Activated T-cell treated with anti-CD3 and anti-CD28 coated beads for 24 hours (primary cell): ENCODE measurements at places on chromosomes 12 and 14.

DNA sequence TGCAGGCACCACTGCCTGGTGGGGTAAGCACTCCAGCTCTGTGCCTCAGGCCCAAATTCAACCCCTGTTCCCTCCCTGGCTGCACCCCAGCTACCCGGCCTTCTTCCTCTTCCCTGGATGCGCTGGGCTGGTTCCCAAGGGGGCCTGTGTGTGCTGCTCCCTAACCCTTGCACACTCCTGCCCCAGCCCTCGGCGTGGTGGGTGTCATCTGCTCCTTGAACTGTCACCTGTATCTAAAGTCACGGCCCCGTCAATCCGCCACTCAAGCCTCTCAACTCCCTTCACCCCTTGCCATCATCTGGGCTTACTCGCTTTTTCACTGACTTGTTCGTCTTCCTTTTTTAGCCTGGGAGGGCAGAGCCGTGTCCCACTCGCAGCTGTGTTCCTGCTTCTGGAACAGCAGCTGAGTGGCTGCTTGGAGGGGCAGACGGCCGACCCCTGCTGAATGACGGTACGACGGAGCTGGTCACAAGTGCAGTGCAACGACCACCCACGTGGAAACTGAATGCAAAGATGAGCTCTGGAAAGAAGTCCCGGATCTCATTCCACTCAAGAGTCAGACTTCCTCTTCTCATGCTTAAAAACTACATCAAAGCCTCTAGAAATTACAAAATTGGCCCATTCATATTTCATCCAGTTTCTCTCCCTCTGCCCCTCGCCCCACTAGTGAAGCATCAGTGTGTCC is 138.9 kb downstream of the PIWIL1 start:
- no peak for DNase-seq

- DNase-seq, result peak; percentile 33
Measured at GRCh38 chr12:6069437-6070093, 54.9 kb downstream of the VWF start.

GRCh38 chr12:64912516-64913255 is 88.2 kb downstream of the TBC1D30 start:
- no peak for DNase-seq

DNA sequence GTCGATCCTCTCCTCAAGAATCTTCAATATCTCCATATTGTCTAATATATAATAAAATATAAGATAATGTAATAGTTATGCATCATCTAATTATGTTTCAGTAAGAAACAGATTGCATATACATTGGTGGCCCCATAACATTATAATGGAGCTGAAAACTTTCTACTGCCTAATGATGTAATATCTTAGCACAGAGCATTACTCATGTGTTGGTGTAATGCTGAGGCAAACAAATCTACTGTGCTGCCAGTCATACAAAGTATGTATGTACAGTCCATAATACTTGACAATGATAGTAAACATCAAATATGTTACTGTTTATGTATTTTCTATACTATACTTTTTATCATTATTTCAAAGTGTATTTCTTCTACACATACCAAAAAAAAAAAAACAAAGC is 128.7 kb downstream of the CPNE8 start:
- DNase-seq, result no peak

- no peak for DNase-seq
Measured at GRCh38 chr14:69635981-69636639, 24.7 kb downstream of the SUSD6 start.

- DNase-seq, result no peak
Measured at GRCh38 chr12:29889737-29890136, 106.0 kb upstream of the TMTC1 start.

DNA sequence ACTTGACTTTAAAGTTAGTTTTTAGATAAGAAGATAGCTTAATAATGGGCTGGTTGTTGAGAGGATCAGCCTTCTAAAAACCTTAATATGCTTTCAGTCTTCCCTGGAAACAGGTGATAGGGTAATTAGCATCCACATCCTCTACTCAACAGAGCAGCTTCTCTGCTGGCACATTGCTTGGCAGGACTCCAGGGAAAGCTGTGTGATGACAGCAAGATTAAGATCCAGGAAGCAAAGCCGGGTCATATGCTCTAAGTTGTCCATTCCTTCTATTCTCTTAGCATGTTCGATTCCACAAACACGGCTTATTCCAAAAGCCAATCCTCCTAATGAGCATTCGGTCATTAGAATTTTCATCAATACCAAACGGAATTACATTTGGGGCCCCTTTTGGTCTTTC is 87.0 kb downstream of the HMGA2 start:
- DNase-seq, result no peak

GRCh38 chr14:67806246-67806645 is 10.1 kb downstream of the ZFYVE26 start:
- DNase-seq, result no peak

- no peak for DNase-seq
Measured at GRCh38 chr12:79360936-79361335, 329.8 kb downstream of the PAWR start.

DNA sequence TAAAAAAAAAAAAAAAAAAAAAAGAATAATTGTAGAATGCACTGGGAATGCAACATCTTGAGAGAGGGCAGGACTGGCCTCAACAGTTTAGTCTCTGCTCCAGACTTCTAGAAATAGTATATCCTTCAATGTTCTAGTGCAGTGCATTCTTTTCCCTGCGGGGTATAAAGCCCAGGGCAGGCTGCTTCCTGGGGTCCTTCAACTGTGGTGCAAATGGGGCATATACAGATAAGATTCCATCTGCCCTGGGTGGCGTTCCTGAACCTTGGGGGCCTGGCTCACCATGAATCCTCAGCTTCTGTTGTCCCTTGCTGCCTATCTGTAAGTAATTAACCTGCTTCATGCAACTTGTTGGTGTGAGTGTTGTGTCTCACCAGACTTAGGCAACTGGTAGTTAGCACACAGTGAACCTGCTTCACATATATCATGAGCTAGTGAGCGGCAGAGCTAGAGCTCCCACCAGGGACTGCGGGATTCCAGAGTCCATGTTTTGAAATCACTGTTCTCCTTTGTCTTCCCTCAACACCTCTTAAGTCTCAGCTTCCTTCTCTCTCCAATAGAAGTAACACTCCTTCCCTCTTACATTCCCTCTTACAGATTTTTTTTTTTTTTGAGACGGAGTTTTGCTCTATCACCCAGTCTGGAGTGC is 177.6 kb downstream of the SUDS3 start:
- no peak for DNase-seq

- DNase-seq, result no peak
Measured at GRCh38 chr12:131045705-131046460, 92.2 kb downstream of the ADGRD1 start.

GRCh38 chr12:26231470-26231869 is 36.1 kb downstream of the SSPN start:
- no peak for DNase-seq

DNA sequence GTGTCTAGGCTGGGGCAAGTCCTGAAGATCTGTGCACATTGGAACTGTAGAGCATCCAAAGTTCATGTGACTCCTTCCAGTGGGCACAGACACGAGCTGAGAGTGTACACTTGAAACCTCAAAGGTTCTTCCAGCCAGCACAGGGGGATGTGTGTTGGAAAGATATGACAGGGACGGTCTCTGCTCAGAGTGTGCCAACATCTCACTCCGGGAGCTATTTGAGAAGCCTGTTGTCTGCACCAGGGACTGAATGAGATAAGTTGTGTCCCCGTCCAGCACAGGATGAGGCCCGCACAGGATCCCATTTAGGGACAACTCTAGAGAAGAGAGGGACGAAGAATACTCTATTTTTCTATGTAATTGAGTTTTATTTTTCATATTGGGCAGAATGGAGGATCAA is 136.3 kb downstream of the SNAPC1 start:
- DNase-seq, result no peak

DNA sequence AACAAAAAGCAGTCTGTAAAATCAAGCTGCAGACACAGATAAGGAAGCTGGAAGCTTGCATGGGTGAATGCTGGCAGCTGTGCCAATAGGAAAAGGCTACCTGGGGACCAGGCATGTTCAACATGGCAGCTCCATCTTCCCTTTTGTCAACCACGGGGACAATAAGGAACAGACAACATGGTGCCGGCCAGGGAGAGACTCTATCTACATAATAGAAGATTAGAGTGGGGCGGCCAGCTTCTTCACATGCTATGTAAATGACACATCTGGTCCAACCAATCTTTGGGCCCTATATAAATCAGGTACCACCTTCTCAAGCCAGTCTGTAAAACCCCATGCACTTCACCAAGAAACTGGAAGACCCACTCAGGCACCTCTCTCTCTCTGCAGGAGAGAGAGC is 157.6 kb downstream of the SUDS3 start:
- DNase-seq, result no peak
